Fibroblast of the conjunctiva (primary cell): ENCODE measurements at places on chromosomes 11 and 22.

GRCh38 chr11:10998674-10999073, 140.8 kb upstream of the ZBED5 start:
- DNase-seq = no peak

DNA sequence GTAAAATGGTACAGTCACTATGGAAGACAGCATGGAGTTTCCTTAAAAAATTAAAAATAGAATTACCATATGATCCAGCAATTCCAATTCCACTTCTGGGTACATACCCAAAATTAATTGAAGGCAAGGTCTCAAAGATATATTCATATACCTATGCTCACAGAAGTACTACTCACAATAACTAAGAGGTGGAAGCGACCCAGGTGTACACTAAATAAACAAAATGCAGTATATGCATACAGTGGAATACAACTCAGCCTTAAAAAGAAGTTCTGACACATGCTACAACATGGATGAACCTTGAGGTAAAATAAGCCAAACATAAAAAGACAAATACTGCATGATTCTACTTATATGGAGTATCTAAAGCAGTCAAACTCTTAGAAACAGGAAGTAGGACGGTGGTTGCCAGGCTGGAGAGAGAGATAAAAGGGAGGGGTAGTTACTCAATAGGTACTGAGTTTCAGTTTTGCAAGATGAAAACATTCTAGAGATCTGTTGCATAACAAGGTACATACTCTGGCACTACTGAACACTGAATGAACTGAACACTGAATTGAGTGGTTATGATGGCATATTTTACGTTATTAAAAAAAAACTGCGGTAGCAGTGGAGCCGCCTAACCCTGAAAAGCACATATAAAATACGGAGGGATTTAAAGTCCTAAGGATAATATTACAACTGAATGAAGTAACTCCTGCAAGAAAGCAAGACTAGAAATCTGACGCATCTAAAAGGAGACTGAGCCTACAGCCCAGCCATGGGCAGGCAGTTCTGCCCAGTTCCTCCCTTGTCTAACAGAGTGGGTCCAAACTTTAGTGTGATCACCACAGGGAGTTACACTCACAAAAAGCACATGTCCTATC, 12.8 kb downstream of the DGCR2 start:
- DNase-seq = no peak

- DNase-seq = no peak
Observed at GRCh38 chr11:8698917-8699441, 16.4 kb downstream of the RPL27A start.

DNA sequence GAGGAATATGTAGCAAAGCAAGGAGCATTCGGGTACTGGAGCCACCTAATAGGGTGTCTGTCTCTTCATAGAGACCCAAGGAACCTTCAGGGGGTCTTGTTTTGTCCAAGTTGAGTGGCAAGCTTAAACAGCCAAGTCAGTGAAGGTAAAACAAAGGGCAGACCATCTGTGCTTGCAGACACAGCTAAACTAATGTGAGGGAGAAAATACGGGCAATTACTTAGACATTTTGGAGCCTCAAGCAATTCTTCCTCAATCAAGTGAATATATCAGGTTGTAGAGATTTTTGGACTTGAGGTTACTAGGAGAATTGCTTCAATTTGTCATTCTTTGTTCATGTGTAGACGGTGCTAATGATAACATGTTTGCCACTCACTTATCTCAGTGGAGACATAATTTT, 148.2 kb upstream of the ARHGAP20 start:
- no peak for DNase-seq

- DNase-seq = no peak
Observed at GRCh38 chr11:118136801-118137200, 15.8 kb downstream of the SCN4B start.

- no peak for DNase-seq
Observed at GRCh38 chr22:49627217-49628181, 200.2 kb downstream of the BRD1 start.

- DNase-seq = no peak
Observed at GRCh38 chr11:1765871-1766718, 2.4 kb upstream of the CTSD start.

GRCh38 chr22:37141971-37142370, 7.7 kb downstream of the IL2RB start:
- DNase-seq = no peak

DNA sequence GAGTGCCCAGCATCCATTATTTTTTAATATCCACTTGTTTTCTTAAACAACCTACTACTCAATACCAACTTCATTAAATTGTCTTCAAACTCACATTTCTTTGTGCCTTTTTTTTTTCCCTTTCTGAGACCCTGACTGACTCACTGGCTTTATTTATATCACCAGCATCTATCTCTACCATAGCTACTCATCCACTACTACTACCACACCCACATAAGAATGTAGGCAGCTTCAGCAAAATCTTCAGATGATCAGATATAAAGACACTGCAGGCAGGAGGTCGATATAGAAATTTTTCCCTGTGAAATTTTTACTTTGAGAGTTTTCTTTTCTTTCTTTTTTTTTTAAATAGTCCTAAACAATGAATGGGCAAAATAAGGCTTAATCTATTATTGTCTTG, 2.2 kb downstream of the OR56B1 start:
- no peak for DNase-seq

- no peak for DNase-seq
Observed at GRCh38 chr11:16853859-16854258, 115.4 kb downstream of the C11orf58 start.

GRCh38 chr22:27793576-27793975, 8.0 kb downstream of the MN1 start:
- no peak for DNase-seq

GRCh38 chr11:71532036-71532610, 5.1 kb downstream of the KRTAP5-7 start:
- DNase-seq = no peak

DNA sequence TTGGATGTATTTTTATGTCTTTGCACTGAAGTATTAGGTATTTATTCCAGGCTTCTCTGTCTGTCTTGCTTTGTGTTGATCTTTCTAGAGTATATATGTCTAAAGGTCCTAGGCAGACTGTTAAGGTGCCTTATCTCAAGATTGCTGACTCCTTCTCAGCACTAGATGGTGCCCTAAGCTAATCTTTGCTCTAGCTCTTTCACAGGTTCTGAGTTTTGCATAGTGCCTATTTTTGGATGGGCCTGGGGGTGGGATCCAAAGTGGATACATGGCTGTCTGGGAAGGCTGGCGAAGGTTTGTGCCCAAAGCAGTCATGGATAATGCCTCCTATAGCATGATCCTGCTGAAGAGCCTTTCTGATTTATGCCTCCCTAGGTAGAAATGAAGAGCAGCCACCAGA, 154.9 kb downstream of the TRPC6 start:
- no peak for DNase-seq

GRCh38 chr11:68312117-68312779, at the start of gene LRP5:
Gene LRP5, plus strand, starts transcription at chr11:68312591. Its CDS starts 124 bp downstream, at chr11:68312715.
- DNase-seq = no peak

DNA sequence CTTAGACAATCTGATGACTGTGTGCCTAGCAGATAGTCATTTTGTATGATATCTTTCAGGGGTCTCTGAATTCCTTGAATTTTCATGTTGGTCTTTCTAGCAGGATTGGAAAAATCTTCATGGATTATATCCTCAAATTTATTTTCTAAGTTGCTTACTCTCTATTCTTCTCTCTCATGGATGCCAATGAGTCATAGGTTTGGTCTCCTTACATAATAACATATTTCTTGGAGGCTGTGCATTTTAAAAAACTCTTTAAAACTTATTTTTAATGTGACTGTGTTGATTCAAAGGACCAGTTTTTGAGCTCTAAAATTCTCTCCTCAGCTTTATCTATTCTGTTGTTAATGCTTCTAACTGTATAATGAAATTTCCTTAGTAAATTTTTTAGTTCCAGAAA, 198.7 kb downstream of the AASDHPPT start:
- no peak for DNase-seq

DNA sequence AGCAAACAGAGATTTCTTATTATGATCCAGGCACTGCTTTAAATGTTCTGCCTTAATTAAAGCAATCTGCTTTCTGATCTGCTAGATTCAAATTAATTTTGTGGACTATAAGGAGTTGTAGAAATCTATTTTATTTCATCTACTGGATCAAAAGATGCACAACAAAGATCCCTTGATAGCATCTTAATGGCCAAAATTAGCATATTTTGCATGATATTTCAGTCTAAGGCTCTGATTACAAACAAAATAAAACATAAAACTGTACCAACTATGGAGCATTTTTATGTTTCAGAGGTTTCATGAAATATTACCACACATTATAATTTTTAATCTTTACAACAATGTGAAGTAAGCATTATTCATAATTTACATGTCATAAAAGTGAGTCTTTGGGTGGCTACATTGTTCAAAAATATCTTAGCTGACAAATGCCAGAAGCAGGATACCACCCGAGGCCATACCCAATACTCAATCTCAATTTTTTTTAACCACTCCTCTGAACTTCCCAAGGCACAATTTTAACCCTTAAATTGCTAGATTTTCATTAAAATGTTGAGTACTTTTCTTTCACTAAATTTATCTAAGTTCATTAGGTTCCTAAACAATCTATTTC, 929.5 kb downstream of the KCNA4 start:
- no peak for DNase-seq

- DNase-seq = no peak
Observed at GRCh38 chr11:849951-850774, 7.5 kb downstream of the TSPAN4 start.

DNA sequence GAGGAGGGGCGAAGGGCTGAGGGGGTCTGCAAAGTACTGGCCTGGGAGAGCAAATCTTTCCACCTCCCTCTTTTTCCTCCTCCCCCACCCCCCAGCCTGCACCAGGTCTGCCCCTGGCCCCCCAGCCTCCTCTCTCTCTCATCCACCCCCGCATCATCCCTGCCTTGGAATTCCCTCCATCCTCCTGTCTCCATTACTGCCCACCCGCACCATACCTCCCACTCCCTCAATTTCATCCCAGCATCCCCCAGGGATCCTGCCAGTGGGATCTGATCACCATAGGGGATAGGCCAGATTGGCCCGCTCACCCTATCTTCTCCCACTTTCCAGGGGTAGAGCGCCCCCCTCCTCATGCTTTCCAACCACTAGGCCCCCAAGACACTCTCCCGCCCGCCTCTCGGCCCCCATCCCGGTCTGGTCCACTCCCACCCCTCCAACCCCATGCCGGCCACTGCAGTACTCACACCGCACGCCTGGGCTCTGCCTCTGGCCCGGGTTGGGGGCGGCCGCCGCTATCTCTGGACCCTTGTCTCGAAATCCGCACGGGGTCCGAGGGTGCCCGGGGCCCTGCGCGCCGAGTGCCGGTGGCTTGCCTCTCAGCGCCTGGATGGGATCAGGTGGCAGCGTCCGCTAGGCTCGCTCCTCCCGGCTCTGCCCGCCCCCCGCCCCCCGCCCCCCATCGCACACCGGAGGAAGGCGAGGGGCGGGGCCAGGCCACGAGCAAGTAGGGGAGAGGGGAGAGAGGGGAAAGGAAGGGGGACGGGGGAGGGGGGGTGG, at the start of gene GAL3ST3:
Gene GAL3ST3 (minus strand): TSS at position 615 of the 777 bp plus-strand sequence. CDS start 3,746 bp downstream, outside the sequence.
- DNase-seq = no peak

- DNase-seq = no peak
Observed at GRCh38 chr11:2376751-2377451, at the start of gene CD81. Gene CD81, plus strand, starts transcription at chr11:2377310. Its CDS starts 240 bp downstream, at chr11:2377550.

GRCh38 chr11:109512249-109512648, 90.3 kb downstream of the C11orf87 start:
- DNase-seq = no peak

DNA sequence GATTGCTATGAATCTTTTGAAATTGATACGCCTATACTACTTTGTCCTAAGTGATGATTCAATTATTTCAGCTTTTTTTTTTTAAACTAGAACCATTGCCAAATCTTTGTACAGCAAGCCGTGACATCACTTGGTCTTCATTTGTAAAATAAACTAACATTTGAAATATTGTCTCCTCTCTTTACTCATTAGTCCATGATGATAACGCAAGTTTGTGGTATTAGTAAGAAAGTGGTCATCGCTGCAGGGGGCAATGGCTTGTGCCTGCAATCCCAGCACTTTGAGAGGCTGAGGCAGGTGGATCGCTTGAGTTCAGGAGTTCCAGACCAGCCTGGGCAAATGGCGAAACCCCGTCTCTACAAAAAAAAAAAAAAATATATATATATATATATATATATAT, 12.9 kb upstream of the ARHGAP42 start:
- DNase-seq = no peak

- no peak for DNase-seq
Observed at GRCh38 chr11:111530091-111530490, 10.4 kb upstream of the LAYN start.

GRCh38 chr22:30208631-30209603, 37.6 kb downstream of the LIF start:
- no peak for DNase-seq

DNA sequence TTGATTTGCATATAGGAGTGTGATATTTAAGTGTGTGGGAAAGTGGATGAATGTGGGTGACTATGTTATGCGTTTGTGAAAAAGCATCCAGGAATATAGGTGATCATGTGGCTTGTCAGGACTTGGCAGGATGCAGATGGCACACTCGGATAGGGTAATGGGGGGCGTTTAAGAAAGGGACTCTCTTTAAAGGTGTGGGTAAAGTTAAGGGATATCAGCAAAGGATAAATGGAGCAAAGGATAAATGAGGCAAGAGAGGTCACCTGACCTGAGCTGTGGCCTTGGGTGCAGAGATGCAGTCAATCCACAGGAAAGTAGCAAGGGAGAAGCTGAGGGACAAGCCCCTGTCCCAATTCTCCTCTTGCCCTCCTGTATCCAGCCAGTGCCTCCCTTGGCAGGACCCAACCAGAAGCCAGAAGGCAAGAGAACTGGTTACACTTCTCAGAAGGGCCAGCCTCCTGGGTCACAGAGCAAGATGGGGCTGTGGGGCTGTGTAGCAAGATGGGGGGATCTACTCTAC, 47.5 kb upstream of the GRAMD1B start:
- DNase-seq = no peak

DNA sequence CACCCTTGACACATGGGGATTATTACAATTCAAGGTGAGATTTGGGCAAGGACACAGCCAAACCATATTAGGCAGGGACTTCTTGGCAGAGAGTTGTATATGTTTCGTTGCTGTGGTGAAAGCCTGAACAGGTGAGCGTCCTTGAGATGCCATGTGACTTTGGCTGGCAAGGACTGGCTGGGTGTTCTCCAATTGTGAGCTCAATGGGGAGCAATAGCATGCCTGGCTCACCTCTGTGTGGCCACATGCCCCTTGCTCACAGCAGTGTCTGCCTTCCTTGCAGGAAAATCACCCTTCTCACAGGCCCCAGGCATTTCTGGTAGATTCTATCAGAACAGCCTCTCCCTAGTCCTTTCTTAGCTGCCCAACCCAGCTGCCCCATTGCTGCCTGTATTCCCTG, 105.5 kb downstream of the PARVA start:
- no peak for DNase-seq

- DNase-seq = no peak
Observed at GRCh38 chr11:70557742-70558485, 159.6 kb downstream of the CTTN start.

DNA sequence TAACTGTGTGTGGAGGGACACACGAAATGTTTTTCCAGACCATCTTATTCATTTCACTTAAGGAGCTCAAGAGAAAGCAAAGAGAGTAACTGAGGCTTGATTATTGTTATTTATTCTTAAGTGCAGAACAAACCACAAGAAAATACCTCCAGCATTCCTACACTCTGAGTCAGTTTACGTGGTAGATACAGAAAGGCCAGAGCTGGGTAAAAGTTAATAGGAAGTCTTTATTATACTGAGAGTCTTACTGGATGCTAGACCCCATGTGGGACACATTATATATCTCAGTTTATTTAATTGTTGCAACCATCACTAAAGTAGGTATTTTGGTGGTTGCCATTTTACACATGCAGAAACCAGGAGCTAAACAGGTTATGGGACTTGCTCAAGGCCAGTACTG, 261.4 kb upstream of the POU2AF2 start:
- no peak for DNase-seq

GRCh38 chr22:44405661-44406060, 92.4 kb downstream of the RTL6 start:
- DNase-seq = no peak
